Suppressor macrophage treated with lipopolysaccharide for 1 hour (primary cell): ENCODE measurements at places on chromosomes 16 and 17.

DNA sequence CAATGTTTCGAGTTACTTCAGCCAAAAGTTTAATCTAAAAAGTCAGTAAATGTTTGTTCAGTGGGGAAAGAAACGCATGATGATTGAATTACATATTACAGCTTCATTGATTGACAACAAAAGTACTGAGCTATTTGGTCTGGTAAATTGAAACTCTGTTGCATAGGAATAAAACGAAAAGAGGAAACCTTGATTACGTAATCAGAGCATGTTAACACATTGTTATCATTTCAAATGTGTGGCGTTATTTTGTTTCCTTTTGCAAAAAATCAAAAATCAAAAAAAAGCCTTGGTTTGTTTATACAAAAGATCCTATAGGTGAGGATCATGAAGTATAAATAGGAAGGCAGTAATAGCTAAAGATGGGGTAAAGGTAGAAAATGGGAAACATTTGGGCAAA lies 19.5 kb upstream of the CA10 start:
- DNase-seq = no peak

DNA sequence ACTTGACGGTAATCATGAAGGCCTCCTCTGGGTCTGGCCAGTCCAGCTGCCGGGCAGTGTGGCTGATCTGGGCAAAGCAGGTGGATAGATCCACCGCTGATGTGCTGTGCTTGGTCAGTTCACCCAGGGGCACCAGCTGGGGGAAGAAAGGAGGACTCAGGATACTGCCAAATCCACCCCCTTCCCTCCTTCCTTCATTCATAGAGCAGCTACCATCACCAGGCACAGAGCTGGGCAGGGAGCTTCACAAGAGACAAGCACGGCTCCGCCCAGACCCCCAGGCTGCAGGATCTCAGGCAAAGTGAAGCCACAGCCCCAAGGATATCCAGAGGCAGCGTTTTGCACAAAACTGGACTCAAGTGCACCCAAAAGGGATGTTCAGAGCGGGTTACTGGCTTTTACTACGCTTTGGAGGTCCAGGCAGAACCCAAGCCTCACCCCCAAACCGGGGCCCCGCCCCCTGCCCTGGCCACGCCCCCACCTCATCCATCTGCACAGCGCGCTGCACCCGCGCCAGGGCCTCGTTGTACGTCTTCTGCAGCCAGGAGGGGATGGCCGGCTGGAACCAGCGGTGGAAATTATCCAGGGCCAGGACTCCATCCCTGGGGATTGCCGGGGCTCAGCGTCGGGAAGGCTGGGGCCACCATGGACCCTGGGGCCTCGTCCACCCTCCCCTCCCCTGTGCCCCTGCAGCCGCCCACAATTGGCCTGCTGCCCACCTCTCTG lies 9.1 kb downstream of the UNC13D start:
- DNase-seq = no peak

GRCh38 chr17:64020056-64020766 lies at the start of gene ICAM2:
ICAM2 (minus strand) TSS chr17:64020633; CDS start chr17:64006691, 13,942 bp downstream.
- peak; percentile 35 for DNase-seq

DNA sequence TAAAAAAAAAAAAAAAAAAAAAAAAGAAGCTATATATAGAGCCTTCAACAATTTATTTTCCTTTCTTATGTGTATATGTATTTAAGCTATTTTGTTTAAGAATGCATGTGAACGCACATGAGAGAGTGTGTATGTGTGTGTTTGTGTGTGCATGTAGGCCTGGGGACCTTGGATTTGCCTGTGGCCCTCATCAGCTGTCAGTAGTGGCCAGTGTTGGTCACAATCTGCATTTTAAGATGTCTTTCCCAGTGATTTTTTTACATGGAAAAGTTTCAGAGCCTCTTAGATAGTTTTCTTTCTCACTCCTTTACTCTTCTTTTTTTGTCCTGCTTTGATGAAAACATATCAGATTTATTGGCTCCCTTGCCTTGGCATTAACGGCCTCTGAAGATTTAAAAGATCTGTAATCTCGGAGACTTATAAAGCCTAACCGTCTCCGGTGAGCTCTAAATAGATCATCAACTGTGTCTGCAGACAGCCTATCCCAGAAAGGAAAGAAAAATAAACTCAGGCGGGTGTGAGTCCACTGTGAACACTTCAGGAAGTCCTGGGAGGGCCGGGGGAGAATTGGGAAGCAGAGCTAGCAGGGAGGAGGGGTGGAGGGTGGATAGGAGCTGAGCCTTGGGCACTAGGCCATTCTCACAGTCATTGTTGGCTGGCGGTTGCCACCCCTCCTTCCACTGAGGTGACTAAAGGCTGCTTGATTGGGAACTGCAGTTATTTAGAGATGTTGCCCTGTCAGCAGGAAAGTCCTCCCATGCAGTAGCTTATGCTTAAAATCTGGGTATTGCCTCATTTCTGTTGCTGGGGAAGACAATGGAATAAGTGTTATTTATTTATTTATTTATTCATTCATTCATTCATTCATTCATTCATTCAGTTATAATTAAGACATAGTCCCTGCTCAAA lies 86.8 kb downstream of the WWP2 start:
- DNase-seq = peak; percentile 63

DNA sequence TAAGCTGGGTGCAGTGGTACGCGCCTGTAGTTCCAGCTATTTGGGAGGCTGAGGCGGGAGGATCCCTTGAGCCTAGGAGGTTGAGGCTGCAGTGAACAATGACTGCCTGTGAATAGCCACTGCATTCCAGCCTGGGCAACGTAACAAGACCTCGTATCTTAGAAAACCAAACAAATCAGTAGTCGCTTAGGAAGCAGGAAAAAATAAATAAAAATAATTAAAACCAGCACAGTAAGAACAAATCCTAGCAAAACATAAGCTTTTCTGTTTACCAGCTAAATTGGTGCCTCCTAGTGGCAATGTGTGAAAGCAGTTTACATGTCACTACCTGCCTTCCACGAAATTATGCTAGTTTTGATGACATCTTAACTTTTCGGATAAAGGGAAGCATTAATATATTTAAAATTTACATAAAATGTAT lies 1.3 kb downstream of the ARMC5 start:
- DNase-seq = peak; percentile 64

GRCh38 chr16:66337463-66338188 lies 28.9 kb upstream of the CDH5 start:
- no peak for DNase-seq

DNA sequence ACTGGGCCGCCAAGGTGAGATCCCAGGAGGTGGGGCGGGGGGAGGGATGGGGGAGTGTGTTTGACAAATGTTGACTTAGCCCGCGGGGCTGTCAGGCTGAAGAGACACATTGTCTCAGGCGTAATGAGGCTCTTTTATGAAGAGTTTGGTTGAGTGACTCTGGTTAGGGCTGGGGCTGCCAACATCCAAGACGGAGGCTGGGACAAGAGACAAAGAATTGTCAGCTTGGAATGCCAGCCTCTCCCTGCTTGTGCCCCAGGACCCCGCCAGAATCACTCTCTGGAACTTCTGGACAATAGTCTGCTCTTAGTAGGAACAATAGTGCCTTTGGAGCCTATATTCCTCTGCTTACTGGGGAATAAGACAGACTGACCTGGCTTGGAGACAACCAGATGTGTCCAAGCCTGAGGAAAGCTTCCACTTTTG lies 24.0 kb downstream of the PCTP start:
- DNase-seq = no peak

DNA sequence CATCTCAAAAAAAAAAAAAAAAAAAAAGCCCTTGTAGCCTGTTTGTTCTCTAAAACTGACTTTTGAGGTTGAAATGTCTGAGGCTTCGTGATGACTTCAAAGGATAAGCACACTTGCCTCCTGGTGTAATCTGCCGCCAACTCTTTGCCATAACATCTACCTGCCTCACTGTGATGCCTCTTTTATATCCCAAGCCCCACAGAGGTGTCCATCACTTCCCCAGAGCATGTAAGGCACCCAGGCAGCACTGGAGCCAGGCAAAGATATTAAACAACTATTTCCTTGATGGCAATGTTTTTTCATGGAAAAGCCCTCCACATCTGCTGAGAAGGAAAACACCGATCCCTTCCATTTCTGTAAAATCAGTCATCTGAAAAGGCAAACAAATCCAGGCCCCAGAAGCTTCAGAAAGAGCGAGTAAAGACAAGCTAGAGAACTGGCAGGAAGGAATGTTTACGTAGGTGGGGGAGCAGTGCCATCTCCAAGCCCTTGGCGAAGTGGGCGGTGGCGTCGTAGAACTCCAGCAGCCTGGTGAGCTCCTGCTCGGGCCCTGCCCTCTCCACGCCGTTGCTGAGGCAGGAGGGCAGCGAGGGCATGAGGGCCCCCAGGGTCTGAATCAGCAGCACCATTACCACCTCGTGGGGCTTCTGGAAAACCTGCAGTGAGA lies 28.6 kb downstream of the COG7 start:
- DNase-seq = no peak

- peak; percentile 30 for DNase-seq
These were observed 9.5 kb upstream of the KSR1 start for GRCh38 chr17:27446569-27447301.

DNA sequence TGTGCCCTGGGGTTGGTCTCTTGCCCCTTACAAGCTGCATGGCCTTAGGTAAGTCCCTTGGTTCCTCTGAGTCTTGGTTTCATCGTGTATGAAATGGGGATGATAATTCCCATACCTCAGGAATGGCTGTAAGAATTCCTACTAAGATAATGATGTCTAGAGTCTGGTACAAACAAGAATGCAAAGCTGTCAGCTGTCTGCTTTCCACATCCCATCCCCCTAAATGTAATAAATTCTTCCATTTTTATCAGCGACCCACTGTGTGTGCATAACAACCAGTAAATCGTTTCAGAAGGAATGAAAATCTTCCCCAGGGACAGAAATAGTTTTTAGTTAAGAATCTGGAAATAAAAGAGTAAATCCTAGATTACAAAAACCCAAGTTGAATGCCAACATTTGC lies 95.4 kb downstream of the CPPED1 start:
- DNase-seq = no peak
